ENCODE measurements at places on chromosomes 3 and 15. TPM values are rescaled to one million over a fixed set of nuclear protein-coding genes. Genes with fewer than 3 reads are reported as not detected.

The GREM1 gene
- not detected for total RNA-seq

GRCh38 chr3:125072749-125073389 lies 17.1 kb upstream of the HEG1 start:
- DNase-seq = no peak

The GRIP2 gene
- 0.03 TPM for total RNA-seq

GRCh38 chr3:143321058-143321769 lies 201.6 kb downstream of the CHST2 start:
- no peak for DNase-seq

- DNase-seq = peak; percentile 40
Measured at GRCh38 chr3:141646760-141647561, 91.1 kb upstream of the RNF7 start.

DNA sequence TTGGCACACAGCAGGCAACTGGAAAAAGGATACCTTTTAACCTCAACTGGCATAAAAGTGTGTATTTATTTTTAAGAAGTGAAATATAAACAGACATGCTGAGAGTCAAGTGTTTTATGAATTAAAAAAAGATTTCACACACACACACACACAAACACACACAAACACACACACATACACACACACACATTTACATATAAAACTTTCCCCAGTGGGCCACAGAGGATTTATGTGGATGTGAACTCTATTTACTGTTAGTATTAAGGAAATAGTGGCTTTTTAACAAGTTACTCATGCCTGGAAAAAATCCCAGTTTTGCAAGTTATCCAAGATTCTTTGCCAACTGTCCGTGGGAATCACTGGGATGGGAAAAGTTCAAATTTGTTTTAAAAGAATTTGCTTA lies 725.9 kb upstream of the NR2F2 start:
- DNase-seq = no peak

DNA sequence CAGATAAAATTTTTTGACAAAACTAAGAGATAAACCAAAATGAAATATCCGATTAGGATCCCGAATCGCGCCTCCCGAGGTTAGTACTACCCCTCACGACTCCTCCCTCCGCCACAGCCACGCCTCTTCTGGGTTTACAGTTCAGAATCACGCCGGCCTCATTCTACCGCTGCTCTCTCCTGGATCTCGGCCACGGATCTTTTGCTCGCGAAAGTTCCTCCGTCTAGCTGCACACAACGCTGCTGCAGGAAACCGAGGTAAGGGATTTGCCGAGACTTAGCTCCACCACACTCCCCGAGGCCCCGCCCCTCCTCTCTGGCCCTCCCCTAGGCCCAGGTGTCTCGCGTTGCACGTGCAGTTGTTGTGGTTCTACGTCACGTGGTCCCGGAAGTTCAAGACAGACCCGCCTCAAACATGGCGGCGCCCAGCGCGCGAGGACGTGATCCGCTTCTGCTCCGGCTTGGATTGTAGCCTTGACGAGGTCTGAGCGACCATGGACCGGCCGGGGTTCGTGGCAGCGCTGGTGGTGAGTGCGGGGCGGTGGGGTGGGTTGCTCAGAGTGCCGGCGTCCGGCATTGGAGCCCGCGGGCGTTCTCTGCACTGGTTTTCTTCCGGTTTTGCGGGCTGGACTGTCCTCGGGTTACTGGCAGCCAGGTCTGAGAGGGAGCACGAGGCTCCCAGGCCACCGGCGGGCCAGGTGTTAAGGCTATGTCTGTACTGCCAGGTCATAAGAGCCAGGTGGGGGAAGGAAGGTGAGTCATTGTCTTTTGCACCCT lies at the start of gene SLC25A26:
SLC25A26 (plus strand) TSS at position 400 of the 776 bp plus-strand sequence; CDS start at position 494, 94 bp downstream.
- DNase-seq = peak; percentile 84

DNA sequence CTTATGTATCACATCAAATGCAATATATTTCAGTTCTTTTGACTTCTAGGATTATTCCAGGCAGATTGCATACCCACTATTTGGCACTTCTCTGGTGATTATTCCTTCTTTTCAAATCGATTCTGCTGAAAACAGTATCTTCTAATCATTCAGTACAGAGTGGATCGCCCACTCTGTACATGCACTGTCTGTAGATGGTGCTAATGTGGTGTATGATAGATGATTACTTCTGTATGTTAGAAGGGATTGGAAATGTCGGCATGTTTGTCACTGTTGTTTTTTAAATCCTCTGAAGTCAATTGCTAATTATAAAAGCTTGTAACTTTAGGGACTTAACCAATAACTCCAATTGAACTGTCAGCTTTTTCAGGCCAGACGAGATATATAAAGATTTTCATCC lies 642.5 kb downstream of the GRM7 start:
- DNase-seq = no peak

DNA sequence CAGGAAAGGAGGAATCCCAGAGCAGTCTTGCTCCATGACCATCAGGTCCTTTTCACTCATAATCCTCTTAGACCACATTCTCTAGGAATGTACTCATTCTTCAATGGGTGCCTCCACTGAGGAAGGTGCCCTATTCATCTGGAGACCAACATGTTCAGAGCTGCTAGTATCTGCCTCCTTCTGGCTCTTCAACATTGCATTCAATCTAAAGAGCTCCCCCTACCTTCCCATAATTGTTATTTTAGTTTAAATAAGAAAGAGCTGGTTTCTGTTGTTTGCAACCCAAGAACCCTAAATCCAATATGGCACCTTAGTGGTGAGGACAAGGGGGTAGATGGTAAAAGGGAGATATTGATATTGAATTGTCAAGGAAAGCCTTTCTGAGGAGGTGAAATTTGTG lies 67.6 kb downstream of the SCN11A start:
- no peak for DNase-seq

The THAP10 gene
- total RNA-seq = 5.6 TPM

DNA sequence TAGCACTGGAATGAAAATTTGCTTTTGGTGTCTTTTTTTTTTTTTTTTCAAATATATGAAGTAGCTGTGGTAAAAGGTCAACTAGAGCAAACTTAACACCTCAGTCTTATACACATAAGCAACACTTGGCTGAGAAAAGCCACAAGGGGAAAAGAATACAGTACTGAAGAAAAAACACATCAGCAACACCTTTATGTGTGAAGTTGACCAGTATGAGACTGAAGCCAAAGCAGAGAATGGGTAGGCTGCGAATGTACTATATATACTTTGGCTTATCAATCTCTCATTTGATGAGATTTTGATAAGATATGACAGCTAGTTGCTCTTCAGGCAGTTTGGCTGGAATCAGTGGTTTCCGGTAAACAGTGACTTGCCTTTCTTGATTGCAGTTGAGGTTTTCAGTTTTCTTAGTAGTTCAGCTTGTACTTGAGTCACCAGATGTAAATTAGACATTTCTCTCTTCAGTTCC lies 22.0 kb upstream of the ZCWPW2 start:
- peak; percentile 41 for DNase-seq

The GRAMD1C gene
- total RNA-seq = 0.22 TPM

- no peak for DNase-seq
Measured at GRCh38 chr3:45178183-45179023, 32.2 kb upstream of the CDCP1 start.

The NECTIN3 gene
- 2.2 TPM for total RNA-seq

The MYZAP gene
- not detected for total RNA-seq

GRCh38 chr3:158749526-158749925 lies 17.3 kb upstream of the RARRES1 start:
- DNase-seq = no peak

The AMT gene
- total RNA-seq = 0.20 TPM

The COLQ gene
- total RNA-seq = not detected

- no peak for DNase-seq
Measured at GRCh38 chr3:56122911-56123310, 345.4 kb downstream of the ERC2 start.

GRCh38 chr3:43013743-43014155 lies 34.6 kb downstream of the GASK1A start:
- DNase-seq = no peak

- no peak for DNase-seq
Measured at GRCh38 chr15:85389772-85390171, 9.4 kb downstream of the AKAP13 start.

The RBPMS2 gene
- 1.2 TPM for total RNA-seq

- DNase-seq = no peak
Measured at GRCh38 chr15:40893019-40893670, 1.1 kb upstream of the VPS18 start.

DNA sequence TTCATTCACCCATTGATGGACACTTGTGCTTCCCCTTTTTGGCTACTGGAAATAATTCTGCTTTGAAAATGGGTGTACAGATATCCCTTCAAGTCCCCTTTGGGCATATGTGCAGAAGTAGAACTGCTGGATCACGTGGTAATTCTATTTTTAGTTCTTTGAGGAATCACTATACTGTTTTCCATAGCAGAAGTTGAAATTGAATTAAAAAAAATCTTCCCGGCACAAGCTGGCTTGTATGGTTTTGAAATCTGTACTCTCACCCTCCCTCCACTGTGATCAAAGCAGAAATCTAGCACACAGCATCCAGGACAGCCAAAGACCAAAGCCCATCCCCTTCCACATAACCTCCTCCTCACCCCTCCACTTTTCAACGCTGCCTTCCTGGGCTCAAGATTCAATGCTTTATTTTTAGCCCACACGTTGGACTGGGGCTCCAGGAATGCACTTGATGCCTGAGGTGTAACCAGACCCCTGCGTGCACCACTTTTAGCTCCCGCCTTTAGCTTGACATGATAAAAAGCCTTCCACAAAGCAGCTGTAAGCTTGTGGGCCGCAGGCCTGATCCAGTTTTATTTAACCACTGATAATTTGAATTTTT lies 29.9 kb downstream of the TMEM40 start:
- DNase-seq = no peak

DNA sequence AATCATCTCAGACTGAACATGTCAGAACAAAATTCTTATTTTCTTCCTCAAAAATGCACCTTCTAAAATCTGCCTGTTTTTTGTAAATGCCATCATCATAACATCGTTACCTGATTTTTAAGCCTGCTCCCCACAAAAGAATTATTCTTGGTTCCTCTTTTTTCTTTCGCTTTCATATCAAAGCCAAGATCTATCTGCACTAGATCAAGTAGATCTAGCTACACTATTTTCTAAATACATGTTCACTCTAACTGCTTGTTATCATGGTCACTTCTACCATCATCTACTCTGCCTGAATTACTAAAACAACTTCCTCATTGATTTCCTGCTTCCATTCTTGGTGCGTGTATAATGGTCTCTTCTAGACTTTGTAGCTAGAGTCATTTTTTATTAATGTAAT lies 217.7 kb downstream of the ARPP21 start:
- no peak for DNase-seq

The LOXL1 gene
- total RNA-seq = 10.4 TPM

DNA sequence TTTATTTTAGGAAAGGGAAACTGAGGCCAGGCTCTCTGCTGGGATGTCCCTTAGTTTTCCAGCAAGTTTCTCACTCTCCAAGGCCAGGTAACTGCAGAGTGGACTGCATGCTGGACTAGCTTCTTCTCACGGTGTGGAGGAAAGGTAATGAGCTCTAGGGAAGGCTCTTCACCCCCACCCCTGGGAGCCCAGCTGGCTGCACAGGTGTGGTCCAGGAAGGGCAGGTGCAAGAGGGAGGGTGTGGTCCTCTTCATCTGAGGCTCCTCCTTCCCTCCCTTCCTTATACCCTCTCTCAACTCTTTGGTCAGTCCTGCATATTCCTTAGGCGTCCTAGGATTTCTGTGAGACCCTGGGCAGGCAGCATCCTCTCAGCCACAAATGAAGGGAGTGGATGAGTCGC lies 33.9 kb downstream of the RNU5B-1 start:
- no peak for DNase-seq

DNA sequence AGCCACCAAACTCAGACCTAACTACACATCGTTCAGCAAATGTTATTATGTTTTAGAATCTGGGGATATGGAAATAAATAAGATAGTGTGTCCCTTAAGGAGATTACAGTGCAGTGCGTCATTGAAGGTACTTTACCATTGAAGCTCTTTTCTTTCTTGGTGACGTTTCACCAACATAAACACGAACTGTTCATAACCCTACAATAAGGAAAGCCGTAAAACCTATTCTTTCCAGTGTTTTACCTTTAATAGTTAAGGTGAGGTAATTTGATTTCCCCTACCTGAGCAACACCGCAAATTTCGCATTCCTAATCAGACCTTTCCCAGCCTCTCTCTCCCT lies 826 bp downstream of the CCDC66 start:
- DNase-seq = no peak

DNA sequence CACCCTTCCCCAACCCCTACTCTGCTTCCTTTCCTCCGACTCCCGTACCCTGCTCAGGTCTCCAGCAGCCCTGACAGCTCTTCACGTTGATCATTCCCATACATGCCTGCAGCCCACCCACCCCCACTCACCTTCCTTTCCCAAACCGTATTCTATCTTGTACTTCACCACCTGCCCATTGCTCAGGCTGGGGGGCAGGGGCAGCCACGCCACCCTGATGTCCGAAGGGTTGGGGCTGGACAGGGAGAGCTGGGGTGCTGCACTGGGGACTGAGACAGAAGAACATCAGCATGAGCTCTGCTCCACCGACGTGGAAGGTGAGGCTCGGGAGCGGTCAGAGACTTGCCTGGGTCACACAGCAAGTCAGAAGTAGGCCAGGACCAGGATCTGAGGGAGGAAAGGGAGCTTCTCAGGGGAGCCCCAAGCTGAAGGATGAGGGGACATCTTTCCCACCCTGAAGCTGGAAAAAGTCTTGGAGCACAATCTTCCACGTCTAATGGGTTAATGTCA lies 16.5 kb upstream of the IGDCC3 start:
- no peak for DNase-seq

The RARRES1 gene
- total RNA-seq = not detected

The TUSC7 gene
- not detected for total RNA-seq

The ITIH1 gene
- total RNA-seq = not detected

- peak; percentile 41 for DNase-seq
Measured at GRCh38 chr3:41681479-41681878, 280.4 kb downstream of the ULK4 start.

The TMIE gene
- total RNA-seq = 0.77 TPM

DNA sequence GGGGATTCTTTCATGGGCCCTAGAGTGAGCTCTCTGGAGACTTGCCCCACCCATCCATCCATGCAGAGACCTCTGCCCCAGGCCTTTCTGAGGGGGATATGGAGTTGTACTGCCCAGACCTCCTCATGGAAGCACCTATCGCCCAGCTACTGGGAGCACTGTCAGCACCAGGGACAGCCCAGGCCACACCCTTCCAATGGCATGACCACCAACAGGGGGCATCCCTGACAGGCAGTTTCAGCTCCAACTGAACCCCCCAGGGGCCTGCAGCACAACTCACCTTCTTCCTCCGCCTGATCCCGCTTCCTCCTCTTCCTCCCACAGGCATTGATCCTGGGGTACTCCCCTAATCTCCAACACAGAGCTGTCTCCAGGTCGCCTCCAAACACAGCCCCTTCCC lies 21.8 kb downstream of the MRPS11 start:
- DNase-seq = no peak

- DNase-seq = no peak
Measured at GRCh38 chr3:15936312-15936711, 138.5 kb upstream of the ANKRD28 start.

- no peak for DNase-seq
Measured at GRCh38 chr3:103085465-103085864, 650.6 kb downstream of the ZPLD1 start.

DNA sequence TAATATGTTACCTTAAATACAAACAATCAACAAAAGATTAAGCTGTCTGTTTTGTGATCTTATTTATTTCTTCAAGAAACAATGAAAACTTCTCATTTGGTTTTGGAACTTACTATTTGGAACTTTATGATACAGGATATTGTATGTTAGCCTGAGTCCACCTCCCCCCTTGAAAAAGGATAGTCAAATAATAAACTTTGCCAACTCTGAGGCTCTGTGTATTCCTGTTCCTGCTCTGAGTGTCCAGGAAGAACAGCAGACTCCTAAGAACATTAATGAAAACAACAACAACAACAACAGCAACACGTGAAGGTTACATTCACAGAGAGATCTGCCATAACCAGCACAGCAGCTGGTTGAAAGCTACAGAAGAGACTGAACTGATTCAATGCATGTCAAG lies 108.1 kb upstream of the AADACL2 start:
- DNase-seq = no peak
